ENCODE measurements at places on chromosomes 1 and 21.

DNA sequence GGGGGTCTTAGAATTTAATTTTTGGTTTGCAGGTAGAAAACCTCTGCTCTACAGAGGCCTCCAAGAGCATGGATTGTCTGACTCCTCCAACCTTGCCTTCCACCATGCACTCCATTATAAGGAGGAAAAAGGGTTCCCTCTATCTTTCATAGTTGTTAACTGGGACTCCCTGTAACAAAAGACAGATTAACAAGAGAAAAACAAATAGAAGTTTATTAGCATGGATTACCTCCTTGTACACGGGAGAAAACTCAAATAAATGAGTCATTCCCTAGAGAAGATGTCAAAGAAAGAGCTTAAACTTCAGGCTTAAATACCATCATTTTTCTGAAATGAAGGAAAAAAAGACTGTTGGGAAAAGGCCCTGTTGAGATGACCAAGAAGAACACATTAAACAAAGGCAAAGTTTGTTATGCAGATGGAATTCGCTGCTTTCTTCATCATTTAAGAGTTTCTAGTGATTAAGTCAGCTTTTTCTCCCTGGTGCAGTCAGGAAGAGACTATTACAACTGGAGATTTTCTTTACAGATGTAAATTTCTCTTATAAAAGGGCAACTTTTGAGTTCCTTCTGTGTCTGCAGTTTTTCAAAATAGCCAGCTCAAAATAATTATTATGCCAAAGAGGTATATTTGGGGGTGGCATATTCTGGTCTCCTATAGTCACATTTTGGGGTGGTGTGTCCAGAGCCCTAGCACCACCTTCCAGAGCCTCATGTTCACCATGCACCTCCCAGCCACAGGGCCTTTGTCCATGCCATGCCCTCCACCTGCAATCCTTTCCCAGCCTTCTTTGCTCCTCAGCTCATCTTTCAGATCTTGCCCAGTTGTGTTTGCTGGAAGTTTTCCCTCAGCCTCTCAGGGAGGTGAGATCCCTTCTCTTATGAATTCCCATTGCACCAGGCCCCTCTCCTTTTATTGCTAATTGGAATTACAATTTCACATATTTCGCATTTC lies 63.1 kb upstream of the KLHDC7A start:
- DNase-seq: no peak

GRCh38 chr1:78622548-78622947 lies 2.3 kb downstream of the IFI44L start:
- DNase-seq: no peak

DNA sequence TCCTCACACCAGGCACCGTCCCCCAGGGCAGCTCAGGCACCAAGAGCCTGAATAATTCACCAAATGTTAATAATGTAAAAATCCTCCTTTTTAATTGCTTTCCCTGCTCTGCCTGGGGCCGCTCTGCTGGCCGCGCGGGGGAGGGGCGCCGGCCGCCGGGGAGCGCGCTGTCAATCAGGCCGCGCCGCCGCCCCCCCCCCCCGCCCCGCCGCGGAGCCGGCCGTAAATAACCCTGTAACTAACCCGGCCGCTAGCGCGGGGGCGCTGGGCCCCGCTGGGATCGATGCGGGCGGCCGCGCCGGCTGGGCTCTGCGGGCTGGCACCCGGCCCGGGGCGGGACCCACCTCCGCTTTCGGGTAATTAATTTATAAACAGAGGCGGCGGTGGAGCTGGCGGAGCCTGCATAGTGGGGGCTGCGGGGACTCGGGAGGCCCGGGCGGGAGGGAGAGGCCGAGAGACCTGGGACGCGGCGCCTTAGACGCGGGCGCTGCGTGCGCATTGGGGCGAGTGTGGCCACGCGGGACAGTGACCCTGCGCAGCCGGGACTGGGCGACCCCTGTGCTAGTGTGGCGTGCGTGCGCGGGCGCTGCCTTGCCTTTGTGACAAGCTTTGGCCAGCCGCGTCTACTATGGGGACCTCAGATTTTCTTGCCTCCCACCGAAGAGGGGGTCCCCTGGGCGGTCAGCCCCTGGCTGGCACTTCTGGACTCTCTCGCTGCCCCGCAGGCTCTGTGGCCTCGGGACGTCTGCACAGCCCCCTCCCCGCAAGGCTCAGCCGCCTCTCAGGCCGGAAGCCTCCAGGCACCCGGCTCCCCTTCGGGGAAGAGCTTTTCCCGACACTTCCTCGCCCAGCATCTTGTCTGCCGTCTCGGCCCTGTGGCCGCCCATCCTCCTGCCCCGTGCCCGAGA lies 16.6 kb downstream of the SAMD11 start:
- peak; percentile 86 for DNase-seq

DNA sequence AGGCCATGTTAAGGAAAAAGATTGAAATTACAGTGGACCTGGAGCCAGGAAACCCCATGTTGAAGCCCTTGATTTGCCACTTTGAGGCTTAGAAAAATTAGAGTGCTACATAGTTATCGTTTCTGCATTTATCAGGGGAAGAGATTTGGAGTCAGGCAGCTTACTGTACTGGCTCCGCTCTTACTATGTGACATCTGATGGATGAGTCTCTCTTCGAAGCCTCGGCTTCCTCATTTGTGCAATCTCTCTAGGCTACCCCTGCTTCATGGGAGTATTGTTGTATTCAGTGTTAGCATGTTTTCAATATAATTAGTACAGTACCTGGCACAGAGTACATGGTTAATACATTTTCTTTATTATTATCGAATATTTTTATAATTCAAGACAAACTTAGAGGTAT lies 480.4 kb upstream of the USP24 start:
- no peak for DNase-seq

DNA sequence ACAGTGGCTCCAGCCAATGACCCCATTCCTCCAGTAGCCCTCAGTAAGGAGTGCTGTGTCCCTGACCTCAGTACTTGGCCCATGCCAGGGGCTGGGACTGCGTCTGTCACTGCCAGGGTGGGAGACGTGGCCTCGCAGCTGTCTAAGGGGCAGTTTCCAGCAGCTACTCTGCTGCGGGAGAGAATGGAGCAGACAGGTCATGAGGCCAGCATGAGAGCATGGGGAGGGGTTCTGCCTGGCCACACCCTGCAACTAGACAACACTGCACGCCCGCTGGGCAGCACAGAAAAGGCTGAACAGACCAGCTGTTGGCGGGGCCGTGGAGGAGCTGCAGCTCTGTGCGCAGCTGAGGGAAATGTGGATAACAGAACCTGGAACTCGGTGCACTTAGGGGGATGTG lies 91.6 kb upstream of the COL6A1 start:
- DNase-seq: no peak

DNA sequence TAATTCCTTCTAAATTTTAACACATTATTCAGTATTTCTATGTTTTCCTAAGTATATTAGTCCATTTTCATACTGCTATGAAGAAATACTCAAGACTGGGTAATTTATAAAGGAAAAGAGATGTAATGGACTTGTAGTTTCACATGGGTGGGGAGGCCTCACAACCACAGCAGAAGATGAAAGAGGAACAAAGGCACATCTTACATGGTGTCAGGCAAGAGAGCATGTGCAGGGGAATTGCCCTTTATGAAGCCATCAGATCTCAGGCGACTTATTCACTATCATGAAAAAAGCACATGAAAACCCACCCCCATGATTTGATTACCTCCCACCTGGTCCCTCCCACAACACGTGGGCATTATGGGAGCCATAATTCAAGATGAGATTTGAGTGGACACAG lies 15.6 kb downstream of the GBP5 start:
- no peak for DNase-seq

GRCh38 chr1:108817016-108817415 lies 39.9 kb downstream of the AKNAD1 start:
- no peak for DNase-seq

DNA sequence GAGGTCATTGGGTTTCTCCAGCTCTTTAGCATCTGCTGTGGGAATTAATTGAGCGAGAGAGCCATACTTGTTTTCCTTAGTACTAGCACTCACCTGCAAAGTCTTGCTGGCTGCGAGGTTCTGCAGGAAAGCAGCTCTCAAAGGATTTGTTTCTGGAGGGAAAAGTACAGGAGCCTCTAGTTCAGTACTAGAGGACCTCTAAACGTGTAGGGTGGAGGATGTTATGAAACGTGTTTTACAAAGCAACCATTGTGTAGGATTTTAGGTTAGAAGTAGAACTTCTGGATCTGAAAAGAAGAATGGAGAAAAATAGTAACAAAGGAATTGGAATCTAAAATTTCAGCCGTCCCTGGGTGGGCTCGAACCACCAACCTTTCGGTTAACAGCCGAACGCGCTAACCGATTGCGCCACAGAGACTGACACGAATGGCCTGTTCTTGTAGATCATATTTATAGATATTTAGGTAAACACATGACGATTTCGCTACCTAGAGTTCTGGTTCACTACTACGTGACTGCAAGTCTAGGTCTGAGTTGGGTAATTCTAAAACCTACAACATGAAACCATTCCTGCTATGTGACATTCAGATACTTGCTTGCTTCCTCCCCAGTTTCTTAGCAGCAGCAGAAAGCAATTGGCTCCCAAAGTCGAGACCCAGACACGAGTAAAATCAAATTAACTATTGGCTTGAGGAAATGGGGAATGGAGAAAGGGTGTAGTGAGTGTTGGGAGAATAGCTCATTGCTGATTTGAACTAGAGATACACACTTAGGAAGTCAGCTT lies 60.2 kb upstream of the CFAP126 start:
- peak; percentile 36 for DNase-seq

GRCh38 chr1:44689447-44689765 lies 14.9 kb downstream of the ARMH1 start:
- DNase-seq: no peak

DNA sequence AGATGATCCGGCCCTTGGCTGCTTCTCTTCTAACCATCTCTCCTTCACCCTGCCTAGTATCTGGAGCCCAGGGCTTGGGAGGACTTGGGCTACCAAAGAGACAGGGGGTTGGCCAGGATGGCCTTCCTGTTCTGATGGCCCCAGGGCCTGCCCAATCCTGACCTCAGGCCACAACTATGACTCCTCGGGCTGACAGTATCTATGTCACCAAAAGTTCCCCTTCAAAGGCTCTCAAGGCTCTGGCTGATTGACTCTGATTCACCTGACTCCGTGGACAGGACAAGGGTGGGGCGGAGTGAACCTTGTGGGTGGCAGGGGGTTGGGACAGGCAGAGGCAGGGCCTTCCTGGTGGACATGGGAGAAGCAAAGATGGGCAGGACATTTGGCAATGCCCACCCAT lies 12.7 kb downstream of the MEF2D start:
- DNase-seq: no peak

- no peak for DNase-seq
Observed at GRCh38 chr1:39127513-39127912, 77.0 kb upstream of the MACF1 start.

- no peak for DNase-seq
Observed at GRCh38 chr1:159826441-159827101, at the start of gene SLAMF8. TSS of gene SLAMF8 (plus strand) at chr1:159826873. CDS start at chr1:159826899, 26 bp downstream.

GRCh38 chr1:64928325-64928724 lies 38.0 kb downstream of the JAK1 start:
- no peak for DNase-seq

DNA sequence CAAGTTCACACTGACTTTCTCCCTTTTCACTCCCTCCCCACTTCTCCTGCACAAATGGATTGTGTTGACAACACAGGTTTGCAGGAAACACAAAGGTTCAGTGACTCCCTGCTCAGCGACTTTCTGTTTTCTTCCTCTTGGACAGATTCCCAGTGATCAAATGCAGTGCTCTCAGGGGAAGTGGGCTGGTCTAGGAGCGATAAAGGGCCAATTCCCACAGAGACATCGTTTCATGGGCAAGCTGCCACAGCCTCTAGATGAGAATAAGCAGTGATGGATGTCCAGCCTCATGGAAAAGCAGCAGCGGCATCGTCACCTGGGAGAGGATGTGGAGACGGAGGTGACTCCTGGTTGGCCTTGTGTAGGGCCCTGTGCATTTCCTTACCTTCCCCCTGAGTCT lies 30.6 kb downstream of the FYB2 start:
- peak; percentile 9 for DNase-seq

GRCh38 chr1:236514703-236515442 lies 8.9 kb upstream of the LGALS8 start:
- DNase-seq: no peak
